Fibroblast of skin of abdomen (primary cell): ENCODE measurements at places on chromosomes 2 and 18.

DNA sequence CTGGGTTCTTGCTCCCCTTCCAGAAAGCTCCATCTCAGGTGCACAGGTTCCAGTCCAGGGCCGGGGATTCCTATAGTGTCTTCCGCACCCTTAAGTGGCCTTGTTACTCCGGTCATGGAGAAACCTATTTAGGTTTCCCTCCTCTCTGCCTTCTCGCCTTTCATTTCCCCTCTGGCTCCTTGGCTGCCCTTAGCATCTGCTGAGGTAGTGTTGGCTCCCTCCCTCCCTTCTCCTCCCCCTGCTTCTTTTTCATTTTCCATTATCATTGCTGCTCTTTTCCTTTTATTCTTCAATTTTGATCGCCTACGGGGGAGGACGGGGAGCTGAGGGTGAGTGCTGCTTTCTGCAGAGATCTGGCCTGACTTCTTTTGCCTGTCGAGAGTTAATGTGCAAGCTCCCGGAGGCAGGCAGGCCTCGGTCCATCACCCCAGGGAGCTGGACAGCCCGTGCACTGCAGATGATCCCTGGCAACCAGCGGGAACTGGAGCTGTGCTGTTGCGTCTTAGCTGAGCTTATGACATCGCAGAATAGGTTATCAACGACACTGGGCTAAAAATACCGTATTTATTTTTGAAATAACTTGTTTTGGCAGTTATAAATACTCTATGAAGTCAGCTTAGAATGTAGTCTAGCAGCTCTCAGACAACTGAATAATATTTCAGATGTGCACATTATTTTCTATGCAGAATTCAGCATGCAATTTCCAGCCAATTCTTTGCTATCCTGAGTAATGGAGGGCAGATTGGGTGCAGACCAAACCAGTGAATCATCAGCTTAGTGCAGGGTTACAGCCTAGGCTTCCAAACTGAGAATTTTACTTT is 141.9 kb downstream of the SLC4A3 start:
- peak; percentile 28 for DNase-seq

DNA sequence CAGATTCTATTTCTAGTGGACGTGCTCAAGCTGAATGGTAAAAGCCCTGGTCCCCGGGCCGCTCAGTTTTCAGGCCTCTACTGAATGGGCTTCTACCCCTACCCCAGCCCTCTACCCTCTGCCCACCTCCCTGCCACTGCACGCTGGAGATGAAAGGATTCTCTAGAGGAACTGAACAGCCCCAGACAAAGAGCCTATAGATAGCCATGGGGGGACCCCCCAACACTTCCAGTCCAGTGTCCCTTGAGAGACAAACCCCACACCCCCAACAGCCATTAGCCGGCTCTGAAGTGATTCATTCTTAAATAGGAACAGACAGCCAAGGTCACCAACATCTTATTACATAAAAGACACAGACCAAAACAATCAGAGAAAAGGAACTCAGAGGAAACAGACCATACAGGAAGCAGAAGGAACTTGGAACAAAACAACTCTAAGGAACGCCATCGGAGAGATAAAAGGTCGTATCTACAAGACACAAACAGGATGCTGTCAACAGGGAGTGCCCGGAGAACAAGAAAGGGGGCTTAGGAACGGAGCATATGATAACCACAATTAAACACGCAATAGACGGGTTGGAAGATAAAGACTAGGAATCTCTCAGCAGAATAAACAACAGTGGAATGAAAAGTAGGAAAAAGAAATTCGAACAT is 23.5 kb downstream of the TMEM37 start:
- no peak for DNase-seq

GRCh38 chr2:48910961-48911360 is 155.4 kb upstream of the LHCGR start:
- DNase-seq: no peak

- DNase-seq: peak; percentile 83
Observed at GRCh38 chr2:201128933-201129505, 13.1 kb downstream of the CFLAR start.

DNA sequence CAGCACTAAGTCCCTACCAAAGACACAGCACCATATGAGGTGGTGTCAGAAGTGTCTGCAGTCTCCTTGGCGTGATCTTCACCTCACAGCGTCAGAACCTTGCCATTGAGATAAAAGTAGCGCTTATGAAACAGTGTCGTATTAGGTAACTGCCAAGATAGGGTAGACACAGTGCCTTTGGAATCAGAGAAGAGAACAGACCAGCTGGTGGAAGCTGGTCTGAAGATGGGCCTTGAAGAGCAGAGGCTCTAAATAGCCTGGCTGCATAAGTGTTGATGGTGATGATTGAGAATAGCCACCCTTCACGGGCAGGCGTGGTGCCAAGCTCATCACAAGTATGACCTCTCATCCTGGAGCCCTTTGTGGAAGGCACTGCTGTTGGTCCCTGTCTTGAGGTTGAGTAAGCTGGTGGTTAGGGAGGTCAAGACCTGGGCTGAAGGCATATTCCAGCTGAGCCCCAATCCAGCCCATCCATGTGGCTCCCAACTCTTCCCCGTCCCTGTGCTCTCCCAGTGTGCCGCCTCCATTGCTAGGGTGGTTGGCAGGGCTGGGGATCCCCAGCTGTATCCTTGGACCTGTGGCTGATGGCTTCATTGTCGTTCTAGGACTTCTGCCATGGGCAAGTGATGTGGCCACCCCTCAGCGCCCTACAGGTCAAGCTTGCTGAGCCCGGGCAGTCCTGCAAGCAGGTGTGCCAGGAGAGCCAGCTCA is 187.4 kb downstream of the MGAT5 start:
- DNase-seq: no peak

DNA sequence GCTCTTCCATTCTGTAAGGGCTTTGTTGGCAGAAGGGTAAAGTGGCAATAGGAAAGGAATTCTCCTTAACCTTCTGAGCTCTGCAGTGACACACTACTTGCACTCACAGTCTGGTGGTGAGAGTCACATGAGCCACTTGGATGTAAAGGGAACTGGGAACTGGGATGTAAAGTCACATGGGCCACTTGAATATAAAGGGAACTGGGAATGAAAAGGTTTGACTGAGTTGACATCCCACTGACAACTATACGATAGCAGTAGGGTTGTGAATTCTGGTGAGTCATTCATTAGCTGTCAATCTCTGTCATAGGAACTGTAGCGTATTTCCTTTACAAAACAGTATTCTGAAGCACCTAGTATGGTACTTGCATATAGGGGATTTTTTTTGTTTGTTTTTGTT is 5.5 kb downstream of the RPE start:
- DNase-seq: no peak

GRCh38 chr2:201208563-201209252 is 25.8 kb downstream of the CASP10 start:
- DNase-seq: no peak

GRCh38 chr2:223602972-223603371 is 811 bp upstream of the SCG2 start:
- no peak for DNase-seq

DNA sequence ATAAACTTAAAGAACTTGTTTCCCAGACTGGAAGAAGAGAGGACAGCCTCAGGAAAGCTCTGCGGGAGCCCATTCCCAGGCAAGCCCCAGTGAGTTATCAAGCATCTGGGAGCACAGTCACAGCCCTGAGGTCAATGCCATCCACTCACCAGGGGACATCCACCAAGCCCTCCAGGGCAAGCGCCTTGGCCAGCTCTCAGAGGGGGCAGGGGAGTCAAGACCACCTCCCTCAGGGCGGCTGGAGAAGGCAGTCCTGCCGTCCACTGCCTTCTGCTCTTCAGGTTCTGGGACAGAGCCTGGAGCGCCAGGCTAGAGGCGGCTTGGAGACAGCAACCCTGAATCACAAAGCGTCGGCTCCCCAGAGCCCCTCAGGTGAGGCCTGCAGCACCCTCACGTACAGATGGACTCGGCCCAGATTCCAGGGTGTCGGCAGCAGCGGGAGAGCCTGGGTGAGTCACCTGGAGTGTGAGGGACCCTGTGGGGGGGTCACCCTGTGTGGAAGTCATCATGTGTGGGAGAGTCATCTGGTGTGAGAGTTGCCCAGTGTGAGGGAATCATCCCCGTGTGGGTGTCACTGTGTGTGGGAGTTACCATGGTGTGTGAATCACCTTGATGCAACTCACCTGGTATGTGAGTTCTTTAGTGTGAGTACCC is 100.9 kb upstream of the TEX51 start:
- DNase-seq: no peak

DNA sequence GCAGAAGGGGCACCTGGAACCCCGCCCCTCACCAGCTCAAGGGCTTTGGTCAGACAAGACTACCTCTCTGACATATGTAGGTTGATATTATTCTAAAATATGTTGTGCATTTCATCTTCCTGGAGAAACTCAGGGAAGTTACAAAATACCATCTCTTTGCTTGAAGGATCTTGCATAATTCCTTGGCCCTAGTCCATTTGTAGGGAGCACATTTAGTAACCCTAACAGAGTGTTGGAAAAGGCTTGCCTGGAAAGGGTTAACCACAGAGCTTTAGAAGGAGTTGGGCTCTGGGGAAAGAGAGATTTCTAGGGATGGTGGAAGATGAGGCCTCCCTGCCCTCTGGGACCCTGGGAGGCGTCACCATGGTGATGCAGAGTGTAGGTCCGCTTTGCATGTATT is 143.0 kb upstream of the SLC1A4 start:
- peak; percentile 68 for DNase-seq
